ENCODE measurements at places on chromosomes 7 and 10. TPM values are rescaled to one million over a fixed set of nuclear protein-coding genes. Genes with fewer than 3 reads are reported as not detected.

DNA sequence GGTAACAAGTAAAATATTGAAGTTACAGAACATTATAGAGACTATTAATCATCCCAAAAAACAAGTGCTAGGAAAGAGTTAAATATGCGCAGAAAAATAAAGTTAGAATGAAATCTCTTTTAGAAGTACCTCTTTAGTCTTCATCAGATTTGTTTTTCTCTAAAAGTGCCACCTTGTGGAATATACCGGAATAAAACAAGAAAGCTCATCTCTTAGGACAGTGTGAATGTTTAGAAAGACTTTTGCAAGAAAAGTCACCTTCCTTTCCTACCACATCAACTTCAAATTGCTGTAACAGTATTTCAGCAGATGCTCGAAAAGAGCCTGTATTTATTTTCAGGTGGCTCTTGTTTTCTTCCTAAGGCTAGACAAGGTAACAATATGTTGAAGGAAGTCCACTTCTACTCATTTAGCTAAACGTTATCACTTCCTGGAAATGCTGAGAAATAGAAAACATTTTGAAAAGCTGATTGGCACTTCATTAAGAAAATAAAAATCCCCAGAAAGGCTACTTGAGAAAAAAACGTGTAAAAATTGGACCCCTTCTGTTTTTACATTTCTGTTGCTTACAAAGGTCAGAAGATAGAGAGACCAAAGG lies 19.8 kb upstream of the FAM133B start:
- H3K36me3 ChIP-seq, result no peaks in the 10 kb centered on the region
- no peaks in the 10 kb centered on the region for H3K4me1 ChIP-seq
- DNase-seq, result no peak
- no peak overlapping the region for H3K27ac ChIP-seq

DNA sequence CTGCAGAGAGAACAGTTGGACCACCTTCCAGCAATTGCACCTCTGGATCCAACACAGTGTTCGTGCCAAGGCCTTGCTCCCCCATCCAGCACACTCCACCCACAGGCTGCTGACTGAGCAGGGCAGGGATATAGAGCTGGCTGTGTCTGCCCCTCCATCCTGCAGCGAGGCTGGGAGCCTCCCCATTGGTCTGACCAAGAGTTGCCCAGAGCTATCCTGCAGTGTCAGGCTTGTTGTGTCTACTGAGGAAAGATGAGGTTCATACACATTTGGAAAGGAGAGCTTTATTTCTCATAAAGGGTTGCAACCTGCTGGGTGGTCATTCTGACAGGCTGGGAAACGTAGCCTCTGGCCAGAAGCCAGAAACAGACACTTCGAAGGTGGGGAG lies 27.1 kb downstream of the PRF1 start:
- no peaks in the 10 kb centered on the region for H3K36me3 ChIP-seq
- no peak for DNase-seq
- peaks cover 47% of the 10 kb centered on the region for H3K4me1 ChIP-seq
- H3K27me3 ChIP-seq, result no peaks in the 10 kb centered on the region
- no peak overlapping the region for H3K4me3 ChIP-seq

Gene OTUD1
- total RNA-seq, result 18.4 TPM

- no peaks in the 10 kb centered on the region for H3K27me3 ChIP-seq
- peaks cover 22% of the 10 kb centered on the region for H3K4me1 ChIP-seq
- no peak for DNase-seq
- H3K4me3 ChIP-seq, result no peak overlapping the region
- no peak overlapping the region for H3K27ac ChIP-seq
Measured at GRCh38 chr10:60446851-60447250, 57.2 kb upstream of the ANK3 start.

- H3K27ac ChIP-seq, result peak overlapping the region; percentile 40
- peaks cover 31% of the 10 kb centered on the region for H3K4me1 ChIP-seq
- H3K4me3 ChIP-seq, result no peak overlapping the region
- no peaks in the 10 kb centered on the region for H3K27me3 ChIP-seq
Measured at GRCh38 chr7:116577320-116577871, 52.6 kb downstream of the CAV1 start.

Gene MYH16
- total RNA-seq, result not detected

DNA sequence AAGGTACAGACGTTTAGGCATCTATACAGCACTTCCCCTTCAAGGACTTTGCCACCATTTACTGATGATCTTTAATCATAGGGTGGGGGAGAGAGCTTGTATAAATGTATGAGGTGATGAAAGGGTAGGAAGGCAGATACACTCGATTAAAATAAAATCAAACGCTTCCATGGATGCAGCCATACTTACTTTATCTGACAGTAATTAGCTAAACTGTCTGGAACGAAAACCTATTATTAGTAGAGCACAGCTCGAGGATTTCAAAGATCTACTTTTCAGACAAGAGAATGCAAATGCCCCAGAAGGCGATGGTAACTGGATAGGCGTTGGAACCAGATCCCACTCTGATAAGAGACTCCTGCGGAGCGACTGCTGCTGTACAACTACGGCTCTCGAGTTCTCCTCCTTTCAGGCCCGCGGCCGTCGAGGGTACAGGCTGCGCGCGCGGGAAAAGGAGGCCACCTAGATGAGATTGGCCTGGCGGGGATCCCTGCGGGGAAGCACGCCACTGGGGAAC lies 3.1 kb upstream of the NKX2-3 start:
- peaks cover 64% of the 10 kb centered on the region for H3K27me3 ChIP-seq
- H3K4me1 ChIP-seq, result peaks cover 100% of the 10 kb centered on the region
- peak overlapping the region; percentile 56 for H3K4me3 ChIP-seq
- peak overlapping the region; percentile 81 for H3K27ac ChIP-seq

Gene ZNF503
- 14.8 TPM for total RNA-seq

DNA sequence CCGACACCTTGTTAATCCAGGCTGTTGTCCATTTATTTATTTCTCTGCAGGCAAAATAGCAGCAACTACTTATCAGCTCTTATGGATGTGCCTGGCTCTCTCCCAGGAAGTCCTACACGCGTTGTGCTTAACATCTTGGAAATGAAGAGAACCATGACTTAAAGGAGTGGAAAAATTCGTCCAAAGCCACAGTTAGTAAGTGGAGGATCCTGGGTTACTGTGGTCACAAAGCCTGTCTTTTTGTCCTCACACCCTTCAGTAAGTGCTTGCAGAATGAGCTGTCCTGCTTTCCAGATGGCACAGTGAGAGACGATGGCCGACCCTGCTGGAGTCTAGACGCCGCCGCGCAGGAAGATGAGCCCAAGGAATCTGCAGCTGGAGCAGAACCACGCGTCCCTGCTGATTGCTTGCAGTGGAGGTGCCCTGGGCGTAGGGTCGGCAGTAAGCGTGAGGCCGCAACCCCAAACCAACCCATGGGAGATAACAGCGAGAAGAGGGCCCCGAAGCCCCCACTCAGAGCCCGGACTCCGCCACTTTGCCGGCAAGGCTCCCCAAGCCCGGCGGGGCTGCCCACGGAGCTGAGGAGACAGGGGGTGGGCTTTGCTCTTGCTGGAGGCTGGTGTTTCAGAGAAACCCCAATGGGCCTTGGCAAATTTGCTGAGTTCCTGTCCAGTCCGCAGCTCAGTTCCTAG lies 178.6 kb downstream of the CXCL12 start:
- DNase-seq, result peak; percentile 65
- H3K27ac ChIP-seq, result no peak overlapping the region

- H3K36me3 ChIP-seq, result no peaks in the 10 kb centered on the region
- no peaks in the 10 kb centered on the region for H3K4me1 ChIP-seq
- no peak for DNase-seq
- H3K27ac ChIP-seq, result no peak overlapping the region
Measured at GRCh38 chr7:54833001-54833467, 74.0 kb upstream of the SEC61G start.

Data from spleen (tissue), 13 donors.